Left colon (tissue), 2 donors: ENCODE measurements at places on chromosomes 6 and 20. TPM values are rescaled to one million over a fixed set of nuclear protein-coding genes. Genes with fewer than 3 reads are reported as not detected.

DNA sequence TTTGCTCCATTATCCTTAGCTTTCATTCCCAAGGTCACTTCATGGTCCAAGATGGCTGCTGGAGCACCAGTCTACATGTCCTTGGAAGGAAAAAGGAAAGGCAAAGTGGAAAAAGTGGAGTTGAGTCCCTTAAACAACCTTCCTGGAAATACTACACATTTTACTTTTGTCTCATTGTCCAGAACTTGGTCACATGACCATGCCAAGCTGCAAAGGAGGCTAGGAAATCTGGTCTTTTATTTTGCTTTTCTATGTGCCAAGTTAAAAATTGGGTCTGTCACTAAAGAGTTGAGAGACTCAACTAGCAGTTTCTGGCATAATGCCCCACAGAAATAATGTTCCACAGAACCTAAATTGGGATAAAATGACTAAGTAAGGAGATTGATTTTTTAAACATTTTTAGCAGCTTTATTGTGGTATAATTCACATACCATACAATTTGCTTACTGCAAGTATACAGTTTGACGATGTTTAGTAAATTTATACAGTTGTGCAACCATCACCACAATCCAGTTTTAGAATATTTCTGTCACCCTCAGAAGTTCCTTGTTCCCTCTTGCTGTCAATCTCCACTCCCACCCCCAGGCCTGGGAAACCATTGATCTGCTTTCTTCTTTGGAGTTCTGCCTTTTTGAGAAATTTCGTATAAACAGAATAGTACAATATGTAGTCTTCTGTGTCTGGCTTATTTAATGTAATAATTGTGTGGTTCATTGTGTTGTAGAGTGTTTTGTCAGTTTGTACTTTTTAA lies 5.6 kb upstream of the CHD6 start:
- no peak for DNase-seq

DNA sequence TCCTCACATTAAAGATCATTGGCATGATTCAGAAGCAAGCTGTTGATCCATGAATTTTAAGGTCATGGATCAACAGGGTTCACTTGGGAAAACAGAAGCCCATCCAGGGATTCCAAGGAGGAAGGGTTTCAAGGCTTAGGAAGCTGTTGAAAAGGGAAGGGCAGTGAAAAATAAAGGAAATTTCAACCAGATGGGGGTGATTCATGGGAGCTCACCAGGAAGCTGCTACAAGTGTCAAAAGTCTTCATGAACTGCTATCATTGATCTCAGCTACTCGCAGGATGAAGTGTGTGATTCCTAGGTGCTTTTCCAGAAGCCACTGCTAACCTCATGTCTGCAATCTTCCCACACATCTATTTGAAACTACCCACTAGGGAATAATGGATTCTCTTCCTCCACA lies 26.2 kb downstream of the ADTRP start:
- no peak for DNase-seq

DNA sequence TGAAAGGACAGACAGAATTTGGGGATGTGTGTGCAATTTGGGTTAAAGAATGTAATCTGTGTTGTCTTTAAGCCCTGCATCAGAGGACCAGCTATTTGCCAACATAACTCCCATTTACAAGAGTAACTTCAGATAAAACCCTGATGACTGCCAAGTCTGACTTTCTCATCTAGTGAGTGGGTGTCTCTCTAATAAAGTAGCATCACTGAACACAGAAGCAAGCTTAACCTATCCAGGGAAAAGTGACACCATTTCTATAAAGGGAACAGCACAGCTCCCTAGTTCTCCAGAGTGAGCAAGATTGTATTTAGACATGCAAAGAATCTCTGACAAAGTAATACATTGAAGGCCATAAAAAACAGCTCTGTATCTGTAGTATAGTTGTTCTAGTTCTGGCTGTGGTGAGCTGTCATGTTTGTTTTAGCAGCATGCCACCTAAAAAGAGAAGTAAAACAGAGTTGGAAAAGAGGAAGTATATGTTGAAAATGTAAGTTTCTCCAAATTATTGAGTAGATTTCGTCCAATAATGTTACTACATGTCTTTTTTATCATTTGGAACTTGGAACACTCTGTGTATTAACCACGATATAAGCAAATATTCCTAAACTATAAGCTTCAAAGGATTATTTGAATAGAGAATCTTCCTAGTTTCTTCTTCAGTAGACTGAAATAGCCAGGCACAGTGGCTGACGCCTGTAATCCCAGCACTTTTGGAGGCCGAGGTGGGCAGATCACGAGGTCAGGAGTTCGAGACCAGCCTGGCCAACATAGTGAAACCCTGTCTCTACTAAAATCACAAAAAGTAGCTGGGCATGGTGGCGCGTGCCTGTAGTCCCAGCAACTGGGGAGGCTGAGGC lies 8.8 kb upstream of the PIM1 start:
- no peak for DNase-seq

DNA sequence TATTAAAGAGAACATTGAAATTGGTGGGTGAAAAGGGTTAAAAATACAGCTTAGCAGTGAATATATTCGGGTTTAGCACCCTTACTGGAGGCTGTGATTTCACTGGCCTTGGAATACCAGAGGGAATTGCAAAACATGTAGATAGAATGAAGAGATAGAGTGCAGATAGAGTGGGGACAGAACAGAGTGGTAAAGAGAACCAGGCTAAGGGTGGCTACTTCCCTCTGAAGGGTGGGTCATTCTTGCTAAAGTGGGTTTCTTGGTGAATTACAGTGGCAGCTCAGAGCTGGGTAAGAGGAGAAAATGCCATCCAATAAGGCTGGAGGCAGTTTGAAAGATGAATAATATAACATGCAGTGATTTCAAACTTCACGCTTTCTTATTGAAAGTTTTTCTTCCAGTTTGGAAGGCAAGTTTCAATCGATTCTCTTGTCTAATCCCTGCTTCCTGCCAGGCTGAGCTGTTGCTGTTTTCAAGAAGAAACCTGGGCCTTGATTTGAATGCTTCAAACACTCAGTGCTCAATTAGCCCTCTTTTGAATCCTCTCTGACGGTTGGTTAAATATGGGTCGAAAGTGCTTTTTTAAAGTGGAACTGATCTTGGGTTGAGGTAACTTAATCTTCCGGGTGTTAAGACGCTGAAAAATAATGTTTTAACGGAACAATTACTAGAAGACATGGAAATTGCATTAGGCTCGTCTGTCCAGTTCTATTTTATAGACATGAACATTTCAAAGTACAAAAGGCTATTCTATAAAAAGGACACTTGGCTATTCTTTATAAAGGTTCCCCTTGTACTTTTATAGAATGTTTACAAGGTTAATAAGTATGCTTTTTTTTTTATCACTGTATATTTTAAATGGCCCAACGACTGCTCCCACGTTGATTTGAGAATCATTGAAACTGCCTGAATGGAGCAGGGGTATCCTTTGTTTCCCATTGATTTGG lies 203.3 kb downstream of the BCAS1 start:
- DNase-seq, result no peak

DNA sequence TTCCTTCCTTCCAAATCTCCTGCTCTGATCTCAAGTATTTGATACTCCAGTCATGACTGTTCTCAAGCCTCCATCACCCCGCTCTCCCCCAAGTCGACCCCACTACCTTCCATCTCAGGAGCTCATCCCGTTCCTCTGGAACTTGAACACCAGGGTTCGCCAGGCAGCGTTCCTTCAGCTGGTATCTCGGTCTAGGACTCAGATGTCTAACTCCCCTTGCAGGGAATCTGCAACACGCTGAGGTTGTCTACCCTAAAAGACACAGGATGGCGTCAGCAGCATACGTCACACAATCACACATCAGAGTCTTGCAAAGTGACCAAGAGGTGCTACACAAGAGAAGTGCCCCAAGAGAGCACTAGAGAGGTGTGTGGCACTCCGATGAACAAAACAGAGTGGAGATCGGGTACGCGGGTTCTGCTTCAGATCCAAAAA lies 706 bp downstream of the ZNF184 start:
- DNase-seq, result peak; percentile 82

DNA sequence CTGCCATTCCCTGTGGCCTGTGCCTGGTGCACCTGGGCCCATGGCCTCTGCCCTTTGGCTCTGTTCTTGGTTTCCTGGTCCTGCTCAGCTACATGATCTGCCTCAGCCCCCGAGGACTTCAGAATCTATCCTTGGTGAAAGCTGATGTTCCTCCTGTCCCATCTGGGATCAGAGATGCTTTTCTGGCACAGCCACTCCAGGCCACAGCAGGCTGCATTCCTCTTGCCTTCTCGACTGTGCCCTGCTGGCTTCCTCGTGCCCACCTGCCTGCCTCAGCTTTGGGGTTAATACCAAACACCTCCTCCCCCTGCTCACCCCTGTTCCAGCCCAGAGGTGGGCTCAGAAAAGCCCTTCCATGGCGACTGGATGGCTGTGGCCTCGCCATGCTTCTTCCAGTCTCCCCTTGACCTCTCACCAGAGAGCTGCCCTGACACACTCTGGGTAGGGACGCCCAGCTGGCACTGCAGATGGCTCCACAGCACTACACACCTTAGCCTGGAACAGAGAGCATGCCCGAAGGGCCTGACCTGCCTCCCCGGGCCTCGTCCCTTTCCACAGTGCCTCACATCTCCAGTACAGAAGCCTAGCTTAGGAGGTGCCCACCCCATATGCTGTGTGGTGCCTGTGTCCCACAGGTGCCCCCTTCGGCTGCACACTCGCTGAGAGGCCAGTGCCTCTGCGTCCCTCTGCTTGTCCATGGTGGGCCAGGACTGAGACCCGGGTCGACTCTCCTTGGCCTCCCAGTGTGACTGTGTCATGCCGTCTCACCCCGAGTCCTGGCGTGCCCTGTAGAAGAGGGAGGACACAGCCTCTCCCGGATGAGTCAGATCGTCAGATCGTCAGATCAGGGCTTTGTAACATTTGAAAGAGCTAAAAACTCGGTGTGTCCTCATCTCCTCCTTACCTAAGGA lies 148.8 kb downstream of the DTNBP1 start:
- no peak for DNase-seq

- DNase-seq, result no peak
These were observed 122.0 kb downstream of the HTR1B start for GRCh38 chr6:77341058-77341986.

GRCh38 chr6:27294409-27294808 lies 17.7 kb downstream of the POM121L2 start:
- no peak for DNase-seq

GRCh38 chr6:128370072-128370471 lies 150.3 kb downstream of the PTPRK start:
- DNase-seq, result no peak

Gene CPNE5
- 3.8 TPM for total RNA-seq

Gene C6orf52
- total RNA-seq, result not detected

Gene GABRR2
- 0.75 TPM for total RNA-seq

Gene RIN2
- 97.8 TPM for total RNA-seq

Gene SEL1L2
- total RNA-seq, result not detected

Gene WFDC2
- total RNA-seq, result 108 TPM

Gene OSER1
- 35.2 TPM for total RNA-seq

Gene SCGN
- 7.8 TPM for total RNA-seq

Gene UST
- 2.2 TPM for total RNA-seq

Gene VGLL2
- total RNA-seq, result not detected

Gene PRICKLE4
- 4.7 TPM for total RNA-seq

Gene SCRT2
- not detected for total RNA-seq
